HepG2 (cell line): ENCODE measurements at places on chromosomes 3 and 15. TPM values are rescaled to one million over a fixed set of nuclear protein-coding genes. Genes with fewer than 3 reads are reported as not detected.

Gene MYH15
- polyA plus RNA-seq, result 0.01 and 0.03 TPM in 2 replicates

Gene KLHL40
- not detected in 2 replicates for polyA plus RNA-seq

Gene HGD
- 398 and 420 TPM in 2 replicates for polyA plus RNA-seq

Gene GOLGA6L9
- 4.0 and 4.1 TPM in 2 replicates for polyA plus RNA-seq

Gene RPL22L1
- 42.7 and 44.1 TPM in 2 replicates for polyA plus RNA-seq

Gene SLC25A20
- polyA plus RNA-seq, result 21.1 and 21.9 TPM in 2 replicates

Gene IP6K1
- 29.7 and 38.8 TPM in 2 replicates for polyA plus RNA-seq

Gene THPO
- 4.7 and 4.8 TPM in 2 replicates for polyA plus RNA-seq

Gene SLC51B
- 12.0 and 14.9 TPM in 2 replicates for polyA plus RNA-seq

Gene MRPS11
- 47.7 and 50.1 TPM in 2 replicates for polyA plus RNA-seq

Gene PAQR9
- 3.7 and 8.4 TPM in 2 replicates for polyA plus RNA-seq

Gene FAM3D
- polyA plus RNA-seq, result not detected in 2 replicates

Gene ADAM10
- polyA plus RNA-seq, result 92.7 and 100 TPM in 2 replicates

Gene ST6GAL1
- 163 and 164 TPM in 2 replicates for polyA plus RNA-seq

Gene ATR
- 5.4 and 6.6 TPM in 2 replicates for polyA plus RNA-seq

Gene C3orf22
- not detected in 2 replicates for polyA plus RNA-seq

Gene CKMT1A
- polyA plus RNA-seq, result 0.46 TPM in 1 of 2 replicates, not detected in the other

Gene GABRB3
- polyA plus RNA-seq, result not detected in 2 replicates

Gene GP9
- not detected in 2 replicates for polyA plus RNA-seq

Gene CFAP161
- polyA plus RNA-seq, result not detected in 2 replicates

Gene SH2D7
- not detected in 2 replicates for polyA plus RNA-seq

Gene GPR27
- not detected in 2 replicates for polyA plus RNA-seq

Gene SV2B
- polyA plus RNA-seq, result not detected in 2 replicates

Gene GOLGA8T
- 0.07 TPM in 1 of 2 replicates, not detected in the other for polyA plus RNA-seq

Gene TTC21A
- polyA plus RNA-seq, result 1.5 and 1.6 TPM in 2 replicates

Gene LEO1
- 14.8 and 17.0 TPM in 2 replicates for polyA plus RNA-seq

Gene MED12L
- 0.05 and 0.07 TPM in 2 replicates for polyA plus RNA-seq

Gene RHCG
- not detected in 2 replicates for polyA plus RNA-seq

Gene SUSD5
- polyA plus RNA-seq, result not detected in 2 replicates

Gene CDAN1
- 5.0 and 7.3 TPM in 2 replicates for polyA plus RNA-seq

Gene AADACL2
- not detected in 2 replicates for polyA plus RNA-seq

Gene TERC
- 1.3 and 2.9 TPM in 2 replicates for polyA plus RNA-seq

Gene RAMAC
- polyA plus RNA-seq, result 20.3 and 22.2 TPM in 2 replicates
